ENCODE measurements at places on chromosomes 13 and 19.

GRCh38 chr19:15216363-15216762 is 15.6 kb upstream of the NOTCH3 start:
- no peak for DNase-seq

GRCh38 chr19:12821761-12822160 is 12.6 kb downstream of the RTBDN start:
- DNase-seq = no peak

DNA sequence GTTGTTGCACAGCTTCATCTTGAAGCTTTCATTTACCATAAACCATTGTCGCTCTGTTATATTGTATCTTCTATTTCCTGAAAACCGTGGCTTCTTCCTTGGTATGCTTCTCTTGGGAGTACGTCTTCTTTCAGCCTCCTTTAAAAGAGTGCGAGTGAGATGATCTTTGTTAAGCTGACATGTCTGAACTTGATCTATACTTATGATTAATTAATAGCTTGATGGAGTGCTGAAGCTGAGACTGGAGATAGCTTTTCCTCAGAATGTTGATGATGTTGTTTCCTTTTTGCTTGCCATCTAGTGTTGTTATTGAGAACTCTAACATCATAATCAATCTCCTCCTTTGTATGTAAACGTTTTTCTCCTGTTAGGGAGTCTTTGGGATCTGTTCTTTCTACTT is 529.3 kb upstream of the SPRY2 start:
- DNase-seq = no peak

- DNase-seq = no peak
These were observed 105.5 kb downstream of the POU4F1 start for GRCh38 chr13:78497702-78498355.

DNA sequence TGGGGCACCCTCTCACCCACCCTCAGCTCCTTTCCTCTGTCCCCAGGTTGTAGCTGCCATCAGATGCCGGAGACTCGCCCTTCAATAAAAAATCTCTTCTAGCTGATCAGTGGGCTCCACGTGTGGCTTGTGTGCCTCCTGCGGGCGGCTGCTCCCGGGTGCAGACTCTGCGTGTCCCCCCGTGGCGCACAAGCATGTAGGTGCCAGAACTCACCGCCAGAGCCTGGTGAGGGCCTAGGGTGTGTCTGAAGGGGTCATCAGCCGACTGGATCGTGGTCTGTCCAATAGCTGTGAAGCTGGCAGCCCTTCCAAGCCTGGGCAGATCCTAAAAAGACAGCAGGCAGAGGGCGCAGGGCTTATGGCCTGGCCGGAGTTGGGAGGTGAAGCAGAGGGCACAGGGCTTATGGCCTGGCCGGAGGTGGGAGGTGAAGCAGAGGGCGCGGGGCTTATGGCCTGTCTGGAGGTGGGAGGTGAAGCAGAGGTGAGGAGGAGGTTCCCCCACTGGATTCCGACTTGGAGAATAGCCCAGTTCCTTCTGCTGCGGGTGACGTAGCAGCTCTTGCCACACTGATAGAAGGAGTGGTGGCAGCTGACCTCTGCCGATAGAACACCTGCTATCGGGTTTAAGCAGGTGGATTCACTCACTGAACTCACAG is 11.7 kb downstream of the NOP53 start:
- DNase-seq = no peak

DNA sequence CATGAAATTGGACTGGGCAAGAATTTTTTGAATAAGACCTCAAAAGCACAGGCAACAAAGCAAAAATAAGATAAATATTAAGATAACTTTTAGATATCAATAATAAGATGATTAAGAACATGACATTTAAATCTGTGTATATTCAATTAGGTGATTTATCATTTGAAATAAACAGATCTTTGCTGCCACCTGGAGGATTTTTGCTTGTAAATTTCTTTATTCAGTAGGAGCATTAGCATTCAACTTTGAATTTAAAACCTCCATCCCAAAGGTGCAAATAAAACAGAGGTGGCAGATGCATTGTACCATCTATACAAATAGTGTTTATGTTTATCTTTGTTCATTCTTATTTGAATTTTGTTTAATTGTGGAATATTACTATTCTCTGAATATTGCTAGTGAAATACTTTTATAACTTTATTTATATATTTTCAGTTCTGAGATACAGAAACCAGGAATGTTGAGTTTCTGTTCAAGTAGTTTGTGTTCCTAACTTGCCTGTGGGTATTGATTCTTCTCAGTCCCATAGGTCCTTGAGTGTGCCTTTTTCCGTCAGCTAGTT is 20.9 kb downstream of the COG6 start:
- no peak for DNase-seq

- DNase-seq = no peak
These were observed 41.0 kb downstream of the LSM14A start for GRCh38 chr19:34213283-34213682.

GRCh38 chr13:76641056-76641455 is 245.1 kb downstream of the KCTD12 start:
- no peak for DNase-seq

DNA sequence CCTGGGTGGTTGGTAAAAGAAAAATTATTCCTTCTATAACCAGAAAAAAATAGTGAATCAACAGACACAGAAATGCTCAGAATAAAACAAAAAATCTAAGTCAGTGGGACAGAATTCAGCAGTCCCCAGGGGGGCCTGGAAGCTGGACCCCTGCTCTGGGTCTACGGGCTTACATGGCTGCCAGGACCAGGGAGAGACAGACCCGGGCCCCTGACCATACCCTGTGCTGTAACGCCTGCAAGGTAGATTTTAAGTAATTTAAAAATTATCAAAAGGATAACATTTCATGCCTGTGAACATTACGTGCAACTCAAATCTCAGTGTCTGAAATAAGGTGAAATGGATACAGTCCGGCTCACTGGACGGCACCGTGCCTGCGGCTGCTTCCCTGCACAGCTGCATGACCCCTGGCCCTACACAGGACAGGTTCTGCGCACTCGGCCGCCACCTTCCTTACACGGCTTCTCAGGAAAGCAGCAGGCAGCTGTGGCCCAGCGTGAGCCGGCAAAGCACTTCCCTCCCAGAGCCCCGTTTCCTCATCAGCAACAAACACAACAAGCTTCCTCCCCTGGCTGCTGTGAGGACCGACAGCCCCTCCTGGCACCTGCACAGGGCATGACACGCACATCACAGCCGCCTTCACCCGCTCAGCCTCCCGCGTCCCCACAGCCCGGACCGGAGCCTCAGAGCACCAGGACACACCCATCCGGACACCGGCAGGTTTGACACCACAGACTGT is 22.2 kb downstream of the RASA3 start:
- no peak for DNase-seq

- DNase-seq = no peak
These were observed 397 bp downstream of the DACT3 start for GRCh38 chr19:46660551-46661019.

GRCh38 chr13:109949397-109949796 is 163.0 kb upstream of the IRS2 start:
- no peak for DNase-seq

DNA sequence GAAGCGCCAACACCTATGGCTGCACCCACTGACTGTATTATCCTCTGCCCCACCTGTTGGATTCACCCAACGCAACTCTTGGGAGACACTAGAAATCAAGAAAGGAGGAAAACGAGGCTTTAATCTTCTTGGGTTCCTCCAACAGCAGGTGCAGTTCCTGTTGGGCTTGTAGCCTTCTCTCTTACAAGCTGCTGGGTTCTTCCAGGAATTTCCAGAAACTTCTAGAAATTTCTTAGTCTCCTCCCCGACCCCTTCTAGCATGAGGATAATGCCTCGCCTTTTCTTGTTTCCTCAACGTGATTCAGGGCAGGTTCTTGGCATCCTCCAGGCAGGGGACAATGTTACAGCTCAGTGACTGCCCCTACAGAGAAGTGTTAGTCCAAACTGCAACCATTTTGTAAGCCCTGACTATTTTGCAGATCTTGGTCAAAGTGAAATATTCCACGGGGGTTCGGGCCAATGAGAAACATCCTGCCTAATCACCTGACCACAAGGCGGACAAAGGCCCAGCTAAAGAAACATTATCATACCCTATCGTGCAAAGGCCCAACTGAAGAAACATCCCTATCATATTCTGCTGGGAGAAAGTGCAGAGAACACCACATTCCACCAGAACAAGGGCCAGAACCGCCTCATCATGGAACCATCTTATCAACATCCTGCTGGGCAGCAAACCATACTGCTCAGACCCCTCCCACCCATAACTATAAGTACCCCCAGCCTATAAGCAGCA is 614 bp upstream of the PNMA8A start:
- DNase-seq = no peak

- DNase-seq = no peak
These were observed 24.0 kb downstream of the USP12 start for GRCh38 chr13:27147530-27148170.

GRCh38 chr13:113915786-113916329 is 52.0 kb upstream of the GAS6 start:
- DNase-seq = no peak

GRCh38 chr19:39995794-39996193 is 1.1 kb upstream of the ZNF546 start:
- DNase-seq = no peak

- DNase-seq = no peak
These were observed 652 bp downstream of the CHERP start for GRCh38 chr19:16541526-16542044.

DNA sequence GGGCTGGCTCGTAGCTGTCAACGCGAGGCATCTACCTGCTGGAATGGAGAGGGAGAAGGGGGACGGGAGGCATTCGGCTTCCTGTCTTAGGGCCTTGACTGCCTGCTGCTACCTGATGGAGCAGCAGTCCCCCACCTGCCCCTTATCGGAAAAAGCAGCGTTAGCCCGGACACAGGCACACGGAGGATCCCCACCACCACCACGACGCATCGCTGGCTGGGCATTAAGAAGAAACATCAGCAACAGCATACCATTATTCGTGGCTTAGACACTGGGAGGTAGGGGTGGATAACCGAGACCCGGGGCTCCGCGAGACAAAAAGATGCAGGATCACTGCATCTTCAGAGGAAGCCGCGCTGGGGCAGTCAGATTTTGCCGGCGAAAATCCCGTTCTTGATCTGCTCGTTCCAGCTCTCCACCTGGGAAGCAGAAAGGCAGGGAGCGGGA is 1.1 kb downstream of the COX6B2 start:
- no peak for DNase-seq

- DNase-seq = no peak
These were observed 177.7 kb upstream of the IRS2 start for GRCh38 chr13:109963960-109964563.

GRCh38 chr19:42468273-42468796 is 25.6 kb upstream of the CXCL17 start:
- no peak for DNase-seq

DNA sequence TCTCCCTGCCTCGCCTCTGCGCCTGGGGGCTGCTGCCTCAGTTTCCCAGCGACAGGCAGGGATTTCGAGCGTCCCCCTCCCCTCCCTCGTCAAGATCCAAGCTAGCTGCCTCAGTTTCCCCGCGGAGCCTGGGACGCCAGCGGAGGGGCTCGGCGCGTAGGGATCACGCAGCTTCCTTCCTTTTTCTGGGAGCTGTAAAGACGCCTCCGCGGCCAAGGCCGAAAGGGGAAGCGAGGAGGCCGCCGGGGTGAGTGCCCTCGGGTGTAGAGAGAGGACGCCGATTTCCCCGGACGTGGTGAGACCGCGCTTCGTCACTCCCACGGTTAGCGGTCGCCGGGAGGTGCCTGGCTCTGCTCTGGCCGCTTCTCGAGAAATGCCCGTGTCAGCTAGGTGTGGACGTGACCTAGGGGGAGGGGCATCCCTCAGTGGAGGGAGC is 722 bp upstream of the ICAM1 start:
- no peak for DNase-seq

DNA sequence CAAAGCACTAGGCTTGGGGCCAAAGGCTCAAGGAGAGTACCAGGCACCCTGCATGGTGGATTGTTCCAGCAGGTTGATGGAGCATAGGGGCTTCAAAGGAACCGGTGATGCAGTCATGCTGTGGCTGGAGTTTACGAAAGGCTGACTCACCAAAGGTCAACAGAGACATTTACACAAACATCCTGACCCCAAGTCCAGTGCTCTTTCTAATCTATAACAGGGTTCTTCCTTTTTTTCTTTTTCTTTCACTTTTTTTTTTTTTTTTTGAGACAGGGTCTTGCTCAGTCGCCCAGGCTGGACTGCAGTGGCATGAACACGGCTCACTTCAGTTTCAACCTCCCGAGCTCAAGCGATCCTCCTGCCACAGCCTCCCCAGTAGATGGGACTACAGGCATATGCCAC is 35.6 kb upstream of the TPTE2 start:
- no peak for DNase-seq

GRCh38 chr19:15305582-15306334 is 26.6 kb downstream of the BRD4 start:
- no peak for DNase-seq

DNA sequence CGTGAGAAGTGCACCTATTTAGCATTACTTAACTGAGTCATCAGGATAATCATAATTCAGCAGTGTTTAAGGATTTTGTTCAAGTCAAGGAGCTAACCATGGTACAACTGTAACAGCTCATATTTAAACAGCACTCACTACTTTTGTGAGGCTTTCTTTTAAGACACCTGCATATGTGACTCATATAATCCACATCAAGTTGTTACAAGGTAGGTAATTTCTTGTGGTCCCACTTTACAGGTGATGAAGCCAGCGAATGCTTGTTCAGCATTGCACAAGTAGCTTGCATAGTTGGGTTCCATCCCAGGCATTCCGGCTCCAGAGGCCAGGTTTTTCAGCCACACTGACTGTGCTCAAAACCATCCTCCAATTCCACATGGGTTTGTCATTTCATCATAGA is 569.2 kb downstream of the MYO16 start:
- no peak for DNase-seq

DNA sequence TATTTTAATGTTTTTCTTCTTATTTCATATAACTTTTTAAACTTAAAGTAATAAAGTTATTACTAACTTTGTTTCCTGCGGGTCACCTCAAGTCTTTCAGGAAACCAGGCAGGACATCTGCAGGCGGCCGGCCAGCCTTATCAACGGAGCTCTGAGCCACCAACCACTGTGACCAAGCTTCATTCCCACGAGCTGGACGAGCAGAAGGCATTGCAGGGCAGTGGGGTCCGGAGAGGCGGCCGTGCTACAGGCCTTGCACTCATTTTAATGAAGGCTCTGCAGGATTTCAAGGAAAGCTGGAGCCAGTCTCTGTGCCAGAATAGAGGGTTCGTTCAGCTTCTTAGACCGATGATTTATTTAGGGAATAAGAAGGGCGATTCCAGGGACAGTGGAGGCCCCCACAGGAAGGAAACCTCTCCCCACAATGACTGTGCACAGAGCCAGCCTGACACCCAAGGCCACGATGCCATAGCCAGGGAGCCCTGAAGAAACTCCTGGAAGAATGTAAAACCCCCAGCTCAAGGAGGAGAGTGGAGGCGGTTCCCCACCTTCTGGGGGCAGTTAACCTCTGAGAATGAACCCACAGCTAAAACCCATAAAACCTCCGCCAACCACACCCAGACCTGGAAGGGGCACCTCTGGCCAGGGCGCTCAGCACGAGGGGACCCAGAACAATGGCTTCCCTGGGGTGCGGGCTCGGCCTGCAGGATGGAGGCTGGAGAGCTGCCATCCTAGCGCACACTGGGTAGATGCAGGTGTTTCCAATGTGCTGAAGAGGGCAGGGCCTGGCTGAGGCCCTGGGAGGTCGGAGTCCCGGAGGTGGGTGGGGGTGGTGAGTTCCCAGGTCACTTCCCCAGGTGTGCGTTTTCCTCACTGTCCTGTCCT is 75.0 kb downstream of the RASA3 start:
- no peak for DNase-seq

All from cortex of kidney (tissue), 1 donor.